ENCODE measurements at places on chromosomes 4 and X.

DNA sequence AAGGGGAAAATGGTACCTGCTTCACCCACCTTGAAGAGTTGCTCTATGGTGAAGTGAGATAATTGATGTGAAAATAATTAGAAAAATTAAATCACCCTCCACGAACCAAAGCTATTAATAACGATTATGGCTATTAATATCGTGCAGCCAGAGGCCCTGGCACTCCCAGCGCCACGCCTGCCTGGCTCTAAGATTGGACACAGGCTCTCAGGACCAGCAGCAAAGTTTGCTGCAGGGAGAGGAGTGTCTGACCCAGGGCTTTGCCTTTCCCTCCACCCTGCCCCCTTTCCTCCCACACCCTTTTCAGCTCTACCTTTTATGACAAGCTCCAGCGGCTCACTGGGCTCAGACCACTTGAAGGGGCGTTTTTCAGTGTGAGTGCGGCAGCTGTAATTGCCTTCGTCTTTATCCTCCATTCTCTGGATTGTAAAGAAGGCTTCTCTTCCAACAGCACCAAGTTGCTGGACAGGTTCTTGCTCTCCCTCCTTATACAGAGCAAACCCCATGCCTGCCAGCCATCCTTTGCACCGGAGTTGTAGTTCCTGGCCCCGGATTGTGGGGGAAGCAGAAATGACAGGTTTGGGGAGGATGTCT, 11.5 kb downstream of the IGSF1 start:
- DNase-seq: no peak

DNA sequence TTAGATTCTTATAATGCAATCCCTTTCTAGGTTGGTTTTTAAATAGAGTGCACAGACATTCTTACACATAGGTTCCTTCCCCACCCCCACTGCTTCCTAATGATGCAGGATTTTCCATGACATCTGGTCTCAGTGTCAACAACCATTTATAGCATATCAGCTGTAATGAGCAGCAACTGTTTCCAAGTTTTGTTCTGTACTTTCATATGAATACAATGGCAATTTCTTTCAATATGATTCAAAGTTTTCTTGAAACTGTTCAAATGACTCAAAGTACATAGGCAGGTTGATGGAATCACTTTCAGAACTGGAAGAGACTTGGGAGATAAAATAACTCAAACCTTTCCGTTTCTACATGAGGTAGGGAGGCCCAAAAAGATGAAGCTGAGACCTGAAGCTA, 220.7 kb downstream of the CAMK2D start:
- DNase-seq: no peak

DNA sequence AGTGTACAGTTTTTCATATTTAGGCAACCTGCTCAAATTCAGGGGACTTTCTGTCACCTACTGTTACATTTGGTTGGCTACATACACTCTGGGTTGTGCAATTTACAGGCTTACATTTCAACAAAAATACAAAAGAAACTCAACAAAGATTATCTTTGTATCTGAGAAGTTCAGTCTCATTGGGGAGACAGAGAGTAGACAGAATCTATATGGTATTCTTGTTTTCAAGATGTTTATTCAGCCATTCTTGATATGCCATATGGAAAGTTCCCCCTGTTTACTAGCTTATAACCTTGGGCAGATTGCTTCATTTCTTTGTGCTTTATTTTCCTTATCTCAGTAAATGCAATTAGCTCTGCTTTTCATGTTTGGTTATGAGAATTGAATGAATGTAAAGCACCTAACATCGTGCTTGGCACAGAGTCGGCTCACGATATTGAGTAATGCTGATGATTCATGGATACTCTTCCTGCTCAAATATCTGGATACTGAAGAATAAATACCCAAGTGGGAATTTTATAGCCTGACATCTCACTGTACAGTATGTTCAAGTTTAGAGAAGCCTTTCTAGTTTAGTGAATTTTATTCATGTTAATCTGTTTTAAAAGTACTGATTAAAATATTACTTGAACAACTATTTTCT, 96.5 kb upstream of the PACRGL start:
- DNase-seq: no peak

GRCh38 chr4:178165251-178165950, 723.2 kb upstream of the AGA start:
- no peak for DNase-seq

- DNase-seq: no peak
Observed at GRCh38 chrX:15524417-15524816, 23.8 kb downstream of the BMX start.

DNA sequence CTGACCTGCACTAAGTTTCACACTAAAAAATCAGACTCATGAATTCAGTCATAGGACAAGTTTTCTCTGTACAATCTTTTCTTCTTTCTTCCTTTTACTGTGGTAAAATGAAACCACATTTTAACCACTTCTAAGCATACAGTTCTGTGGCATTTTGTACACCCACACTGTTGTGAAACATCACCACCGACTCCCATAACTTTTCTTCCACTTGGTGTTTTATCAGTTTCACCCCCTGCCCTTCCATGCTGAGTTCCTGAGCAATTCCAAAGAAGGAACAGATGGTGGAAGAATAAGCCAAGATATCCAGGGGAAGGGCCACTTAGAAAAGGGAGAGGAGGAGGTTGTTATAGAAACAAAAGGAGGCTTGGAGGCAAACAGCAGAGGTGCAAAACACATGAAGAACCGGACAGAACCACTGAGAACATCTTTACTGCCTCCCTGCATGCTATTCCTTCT, 22.6 kb downstream of the SLC25A4 start:
- no peak for DNase-seq

- DNase-seq: no peak
Observed at GRCh38 chr4:144171697-144172096, 31.2 kb upstream of the GYPA start.

DNA sequence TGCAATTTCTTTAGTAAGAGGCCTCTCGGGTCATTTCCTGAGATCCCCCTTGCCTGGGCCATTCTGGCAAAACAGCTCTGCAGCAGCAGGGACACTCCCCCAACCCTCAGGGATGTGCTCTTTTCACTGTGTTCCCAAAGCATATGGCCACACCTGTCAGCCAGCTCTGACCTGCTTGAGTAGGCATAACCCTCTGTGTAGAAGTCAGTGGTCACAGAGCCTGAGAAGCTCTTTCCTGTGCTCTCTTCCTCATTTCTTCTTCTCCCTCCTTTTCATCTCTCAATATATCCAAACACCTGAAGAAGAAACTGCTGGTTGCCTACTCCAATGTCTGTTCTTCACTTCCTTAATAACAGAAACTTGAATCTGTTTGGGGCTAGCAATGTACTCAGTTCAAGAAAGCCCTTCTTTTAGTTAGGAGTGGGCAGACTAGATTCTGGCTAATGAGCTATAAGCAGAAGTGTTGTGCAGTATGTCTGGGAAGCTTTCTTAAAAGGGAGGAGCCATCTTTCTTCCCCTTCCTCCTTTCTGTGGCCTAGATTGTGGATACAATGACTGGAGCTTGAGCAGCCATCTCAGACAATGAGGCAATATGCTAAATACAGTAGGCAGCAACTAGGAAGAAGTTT, 73.3 kb downstream of the PRPS1 start:
- DNase-seq: no peak

GRCh38 chr4:19580095-19580494, 671.6 kb upstream of the SLIT2 start:
- no peak for DNase-seq

DNA sequence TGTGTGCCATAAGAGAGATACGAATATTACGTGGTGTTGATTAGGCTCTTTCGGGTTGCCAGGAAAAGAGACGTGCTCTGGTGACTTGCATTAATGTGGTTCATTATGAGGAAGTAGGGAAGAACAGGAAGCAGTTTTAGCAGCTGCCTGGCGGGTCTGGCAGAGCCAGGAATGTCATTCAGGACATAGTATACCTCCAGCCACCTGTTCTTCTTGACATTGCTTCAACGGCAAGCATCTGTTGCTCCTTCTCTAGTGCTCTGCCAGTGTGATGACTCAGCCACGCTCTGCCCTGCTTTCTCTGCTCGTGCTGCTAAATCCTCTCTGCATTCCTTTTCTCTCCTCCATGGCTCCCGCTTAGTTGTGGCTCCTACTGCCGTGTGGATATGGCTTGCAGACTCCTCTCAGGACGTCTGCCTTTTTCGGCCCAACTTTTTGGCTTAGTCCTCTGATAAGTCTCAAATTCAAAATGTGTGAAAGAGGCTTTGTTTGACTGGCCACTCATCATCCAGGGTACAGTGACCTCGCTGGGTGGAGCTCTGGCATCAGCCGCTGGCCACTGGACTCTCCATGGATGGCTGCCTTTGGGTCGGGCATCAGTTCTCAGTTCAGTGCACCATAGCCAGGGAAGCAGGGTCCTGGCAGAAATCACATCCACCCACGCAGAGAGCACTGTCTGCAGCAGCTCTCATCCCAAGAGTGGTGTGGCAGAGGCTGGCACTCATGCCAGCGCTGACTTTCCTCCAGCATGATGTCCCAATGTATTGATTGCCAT, 89.3 kb upstream of the KLF3 start:
- DNase-seq: no peak

- DNase-seq: no peak
Observed at GRCh38 chrX:100424012-100424411, 13.9 kb upstream of the PCDH19 start.

- no peak for DNase-seq
Observed at GRCh38 chrX:119249891-119250290, 13.8 kb downstream of the PGRMC1 start.

DNA sequence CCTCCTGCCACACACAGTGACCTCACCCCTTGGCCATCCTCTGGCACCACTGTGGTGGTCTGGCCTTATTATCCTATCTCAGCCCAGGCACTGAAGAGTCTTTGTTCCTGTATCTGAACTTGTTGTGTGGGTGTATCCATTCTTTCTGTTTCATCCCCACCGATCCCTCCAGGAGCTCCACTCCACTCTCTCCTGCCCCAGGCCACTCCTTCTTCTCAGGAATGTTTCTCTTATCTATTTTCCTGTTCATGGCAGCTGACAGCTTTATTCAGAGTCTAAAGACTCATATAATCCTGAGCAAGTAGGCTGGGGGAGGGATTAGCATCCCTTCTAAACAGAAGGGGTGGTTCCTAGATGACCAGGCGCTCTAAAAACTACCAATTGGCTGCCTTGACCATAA, 150.0 kb downstream of the ANAPC10 start:
- no peak for DNase-seq

DNA sequence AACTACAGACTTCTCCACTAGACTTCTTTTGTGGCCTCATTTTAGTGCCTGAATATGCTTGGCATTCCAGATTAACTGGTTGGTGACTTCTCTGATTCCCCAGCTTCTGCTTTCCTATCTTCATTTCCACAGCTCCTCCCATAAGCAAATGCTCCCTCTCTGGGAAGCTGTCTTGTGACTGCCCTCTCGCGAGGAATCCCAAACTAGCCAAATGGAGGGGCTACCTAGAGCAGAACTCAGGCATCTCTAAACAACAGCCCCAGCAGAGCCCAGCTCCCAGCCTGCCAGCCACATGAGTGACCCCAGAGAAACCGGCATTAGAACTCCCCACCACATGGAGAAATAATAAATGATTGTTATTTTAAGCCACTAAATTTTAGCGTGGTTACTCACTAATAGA, 7.6 kb upstream of the VEGFD start:
- DNase-seq: no peak

- no peak for DNase-seq
Observed at GRCh38 chr4:103425406-103425805, 227.3 kb upstream of the CENPE start.

DNA sequence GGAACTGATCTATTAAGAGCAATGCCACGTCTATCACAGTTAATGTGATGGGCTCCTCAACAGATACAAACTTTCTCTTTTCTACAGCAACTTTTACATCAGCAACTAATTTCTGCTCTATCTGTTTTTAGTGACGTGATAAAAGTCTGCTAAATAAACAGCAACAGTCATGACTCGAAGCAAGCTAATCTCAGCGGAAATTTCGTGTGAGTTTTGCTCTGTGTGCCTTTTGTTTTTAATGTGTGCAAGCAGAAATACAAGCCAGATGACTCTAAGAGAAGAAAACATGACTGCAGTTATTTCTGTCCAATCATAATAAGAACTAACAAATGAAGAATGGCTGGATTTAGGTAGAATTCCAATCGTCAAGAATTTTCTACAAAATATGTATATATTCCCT, 214.3 kb downstream of the LDB2 start:
- DNase-seq: no peak

DNA sequence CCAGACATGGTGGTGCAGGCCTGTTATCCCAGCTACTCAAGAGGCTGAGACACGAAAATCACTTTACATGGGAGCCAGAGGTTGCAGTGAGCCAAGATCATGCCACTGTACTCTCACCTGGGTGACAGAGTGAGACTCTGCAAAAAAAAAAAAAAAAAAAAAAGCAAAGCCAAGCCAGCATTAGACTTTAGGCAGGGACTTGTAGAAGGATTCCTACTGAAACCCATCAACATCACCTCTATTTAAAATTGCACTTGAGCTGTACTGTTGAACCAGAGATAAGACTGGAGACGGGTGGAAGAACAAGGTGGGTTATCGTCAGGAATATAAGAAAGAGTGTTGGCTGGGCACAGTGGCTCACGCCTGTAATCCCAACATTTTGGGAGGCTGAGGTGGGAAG, 15.7 kb upstream of the AFAP1 start:
- no peak for DNase-seq

- no peak for DNase-seq
Observed at GRCh38 chr4:170872794-170873193, 783.0 kb upstream of the AADAT start.

DNA sequence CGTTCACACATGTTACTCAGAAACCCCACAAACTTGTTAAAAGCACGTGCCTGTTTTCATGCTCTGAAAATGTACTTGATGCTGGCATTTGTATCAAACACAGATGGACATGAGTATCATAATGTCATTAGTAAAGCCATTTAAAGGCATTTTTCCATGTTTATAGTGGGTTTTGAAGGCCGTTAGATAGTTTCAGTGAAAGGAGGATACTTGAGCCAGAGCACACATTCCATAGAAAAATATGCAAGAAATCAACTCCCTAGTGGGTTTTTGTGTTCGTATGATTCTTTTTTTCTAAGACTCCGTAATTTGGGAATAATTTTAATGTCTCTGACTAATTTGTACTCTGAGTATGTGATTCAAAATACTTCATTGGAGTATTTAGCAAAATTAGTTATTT, 216.2 kb upstream of the BMP3 start:
- no peak for DNase-seq

- no peak for DNase-seq
Observed at GRCh38 chrX:1210844-1211243, 1.6 kb downstream of the CRLF2 start.

All from GOT3 (cell line).